Foreskin keratinocyte (primary cell): ENCODE measurements at places on chromosomes 11 and 22.

DNA sequence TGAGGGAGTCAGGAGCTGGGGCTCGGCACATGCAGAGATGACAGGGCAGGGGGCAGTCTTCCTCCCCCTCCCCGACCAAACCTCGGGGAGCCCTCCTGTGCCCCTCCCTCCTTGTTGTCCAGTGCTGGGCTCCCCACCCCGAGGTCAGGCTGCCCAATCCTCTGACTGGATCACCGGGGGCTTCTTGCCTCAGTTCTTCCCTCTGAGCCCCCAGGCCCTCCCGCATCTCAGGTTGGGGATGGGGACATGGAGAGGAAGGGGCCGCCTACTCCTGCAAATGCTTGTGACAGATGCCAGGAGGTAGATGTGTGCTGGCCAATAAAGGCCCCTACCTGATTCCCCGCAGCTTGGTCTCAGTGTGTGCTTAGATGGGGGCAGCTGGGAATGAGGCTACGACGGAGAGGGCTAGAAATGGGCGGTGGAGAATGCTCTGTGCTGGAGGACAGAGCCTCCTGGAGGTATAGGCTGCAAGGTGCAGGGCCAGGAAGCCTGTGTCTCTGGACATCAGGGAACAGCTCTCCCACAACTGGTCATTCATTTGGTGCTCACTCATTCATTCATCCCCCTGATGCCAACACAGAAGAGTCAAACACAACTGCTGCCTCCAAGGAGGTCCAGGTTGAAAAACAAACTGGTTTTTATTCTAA, 8.4 kb downstream of the RHBDD3 start:
- no peak for DNase-seq

DNA sequence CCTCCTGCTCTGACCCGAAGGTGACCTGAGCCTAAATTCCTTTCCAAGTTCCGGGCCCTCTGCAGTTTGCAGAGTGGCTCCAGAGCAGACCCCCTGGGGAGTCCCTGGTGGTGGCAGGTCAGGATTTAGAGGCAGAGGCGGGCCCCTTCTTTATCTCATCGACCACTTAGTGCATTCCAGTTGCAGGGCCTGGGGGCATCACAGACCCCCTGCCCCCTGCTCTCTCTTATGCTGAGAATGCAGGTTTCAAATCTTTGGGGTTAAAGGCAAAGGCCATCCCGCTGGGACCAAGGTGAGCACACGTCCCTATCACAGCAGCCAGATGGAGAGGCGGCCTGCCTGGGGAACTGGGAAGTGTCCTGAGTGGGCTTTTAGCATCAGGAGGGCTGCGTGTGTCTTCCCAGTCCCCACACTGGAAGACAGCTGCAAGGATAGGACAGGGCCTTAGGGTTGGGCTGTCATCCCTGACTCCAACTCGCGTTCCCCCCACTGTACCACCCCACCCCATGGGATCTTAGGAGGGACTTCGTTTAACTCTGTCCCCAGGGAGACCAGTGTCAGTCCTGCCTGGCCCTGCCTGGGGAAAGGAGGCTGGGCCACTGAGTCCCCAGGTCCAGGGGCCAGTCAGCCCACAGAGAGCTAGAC, 11.3 kb downstream of the DERL3 start:
- DNase-seq, result no peak

DNA sequence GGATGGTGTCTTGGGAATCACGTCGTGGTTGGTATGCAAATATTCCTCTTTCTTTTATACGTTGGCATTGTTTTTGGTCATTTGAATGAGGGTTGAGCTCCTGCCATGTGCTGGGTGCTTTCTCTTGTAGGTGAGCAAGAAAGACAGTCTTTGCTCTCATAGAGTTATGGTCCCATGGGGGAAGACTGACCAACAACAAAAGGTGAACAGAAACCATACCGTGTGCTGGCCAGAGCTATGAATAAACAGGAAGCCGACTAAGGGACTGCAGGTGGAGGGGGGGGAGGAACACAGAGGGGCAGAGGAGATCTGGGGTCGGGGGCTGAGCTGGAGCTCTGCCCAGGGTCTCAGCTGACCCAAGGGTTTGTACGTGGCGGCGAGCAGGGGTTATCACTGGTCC, 245.3 kb downstream of the CTTN start:
- no peak for DNase-seq

GRCh38 chr22:24816806-24817205, 10.8 kb downstream of the SGSM1 start:
- no peak for DNase-seq

GRCh38 chr11:101987370-101987769, 59.9 kb upstream of the CFAP300 start:
- DNase-seq, result no peak

GRCh38 chr11:105100981-105101630, 38.5 kb downstream of the CARD18 start:
- DNase-seq, result no peak

GRCh38 chr22:24887260-24887659, 59.2 kb downstream of the LHFPL7 start:
- DNase-seq, result no peak

DNA sequence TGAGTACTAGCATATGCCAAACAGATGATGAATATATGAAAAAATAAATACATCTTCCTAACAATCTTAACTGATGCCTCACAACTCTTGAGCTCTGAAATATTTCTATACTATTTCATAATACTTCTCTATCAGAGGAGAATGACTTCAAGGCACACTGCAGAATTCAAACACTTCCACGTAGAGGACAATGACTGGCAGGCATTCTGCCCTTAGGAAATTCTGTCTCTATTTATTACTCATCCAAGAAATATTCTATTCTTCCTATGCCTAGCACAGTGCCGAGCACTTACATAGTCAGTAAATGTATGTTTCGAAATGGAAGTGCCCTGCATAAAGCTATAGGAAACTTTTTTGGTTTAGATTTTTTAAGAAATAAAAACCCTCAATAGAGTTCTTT, 809.1 kb downstream of the DLG2 start:
- peak; percentile 72 for DNase-seq

- no peak for DNase-seq
Observed at GRCh38 chr11:123588117-123588863, 66.1 kb downstream of the SCN3B start.

DNA sequence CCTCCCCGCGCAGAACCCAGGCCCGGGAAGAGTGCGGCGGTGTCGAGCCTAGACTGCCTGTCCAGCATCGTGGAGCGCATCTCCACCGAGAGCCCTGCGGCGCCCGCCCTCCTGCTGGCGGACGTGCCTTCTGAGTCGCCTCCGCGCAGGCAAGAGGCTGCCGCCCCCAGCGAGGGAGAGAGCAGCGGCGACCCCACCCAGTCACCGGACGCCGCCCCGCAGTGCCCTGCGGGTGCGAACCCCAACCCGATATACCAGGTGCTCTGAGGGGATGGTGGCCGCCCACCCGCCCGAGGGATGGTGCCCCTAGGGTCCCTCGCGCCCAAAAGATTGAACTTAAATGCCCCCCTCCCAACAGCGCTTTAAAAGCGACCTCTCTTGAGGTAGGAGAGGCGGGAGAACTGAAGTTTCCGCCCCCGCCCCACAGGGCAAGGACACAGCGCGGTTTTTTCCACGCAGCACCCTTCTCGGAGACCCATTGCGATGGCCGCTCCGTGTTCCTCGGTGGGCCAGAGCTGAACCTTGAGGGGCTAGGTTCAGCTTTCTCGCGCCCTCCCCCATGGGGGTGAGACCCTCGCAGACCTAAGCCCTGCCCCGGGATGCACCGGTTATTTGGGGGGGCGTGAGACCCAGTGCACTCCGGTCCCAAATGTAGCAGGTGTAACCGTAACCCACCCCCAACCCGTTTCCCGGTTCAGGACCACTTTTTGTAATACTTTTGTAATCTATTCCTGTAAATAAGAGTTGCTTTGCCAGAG, 2.0 kb downstream of the MYOD1 start:
- no peak for DNase-seq

DNA sequence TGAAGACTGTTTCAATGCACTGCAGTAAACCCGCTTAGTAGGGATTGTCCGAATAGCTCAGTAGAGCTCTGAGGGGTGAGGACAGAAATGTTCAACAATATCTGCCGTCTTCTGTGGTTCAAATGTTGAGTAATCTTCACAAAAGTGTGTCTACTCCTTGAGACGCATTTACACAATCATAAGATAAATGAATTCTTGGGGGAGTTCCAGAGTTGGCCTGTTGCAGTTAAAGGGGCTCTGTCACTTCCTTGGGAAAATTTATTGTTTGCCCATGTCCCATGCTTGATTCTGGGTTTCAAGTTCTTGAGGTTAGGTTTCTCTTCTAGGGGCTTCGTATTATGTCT, 614 bp downstream of the ANO3 start:
- DNase-seq, result no peak

DNA sequence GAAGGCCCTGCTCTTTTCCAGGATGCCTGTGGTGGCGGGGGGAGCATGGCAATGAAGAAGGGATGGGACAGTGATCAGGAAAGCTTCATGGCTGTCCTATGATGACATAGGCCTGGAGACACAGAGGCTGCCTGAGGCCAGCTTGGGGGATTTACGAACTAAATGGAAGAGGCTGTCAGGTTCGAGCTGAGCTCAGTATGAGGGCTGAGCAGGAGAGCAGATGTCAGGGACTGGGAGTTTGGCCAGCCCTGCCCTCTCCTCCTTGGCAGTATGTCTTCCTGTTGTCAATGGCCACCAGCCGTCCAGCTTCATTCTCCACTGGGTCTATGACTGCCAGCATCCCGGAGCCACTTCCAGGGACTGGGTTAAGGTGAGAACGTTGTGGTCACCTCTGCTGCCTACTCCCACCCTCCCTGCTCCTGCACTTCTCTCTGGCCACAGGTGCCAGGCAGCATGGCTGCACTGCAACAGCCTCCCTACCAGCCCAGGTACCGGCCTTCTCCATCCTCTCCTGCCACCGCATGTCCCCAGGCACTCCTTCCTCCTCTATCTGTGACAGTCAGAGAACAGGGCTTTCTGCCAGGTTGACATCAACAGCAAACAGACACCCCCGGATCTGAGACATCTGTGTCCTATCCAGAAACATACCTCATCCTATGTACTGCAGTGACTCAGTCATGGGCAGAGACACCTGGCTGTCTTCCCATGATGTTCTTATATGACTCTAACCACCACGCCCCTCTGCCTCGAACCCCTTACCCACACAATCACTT, 75.1 kb downstream of the KIRREL3 start:
- DNase-seq, result peak; percentile 55

DNA sequence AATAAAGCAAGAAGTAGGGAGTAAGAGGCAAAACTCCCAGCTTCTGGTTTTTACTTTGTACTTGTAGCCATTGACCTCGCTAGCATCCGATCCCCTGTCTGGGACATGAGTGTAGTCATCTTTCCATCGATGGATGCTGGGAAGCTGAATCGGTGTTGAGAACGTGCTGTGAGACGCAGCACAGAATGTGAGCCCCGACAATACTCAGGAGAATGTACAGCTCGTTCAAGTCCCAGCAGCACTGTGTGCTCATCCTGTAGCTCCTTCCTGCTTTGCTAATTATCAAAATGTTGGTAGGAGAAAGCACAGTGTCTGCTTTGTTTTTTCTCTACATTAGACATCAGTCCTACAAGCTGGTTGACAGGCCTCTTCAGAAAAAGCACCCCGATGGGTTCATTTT, 56.6 kb downstream of the JAM3 start:
- no peak for DNase-seq

DNA sequence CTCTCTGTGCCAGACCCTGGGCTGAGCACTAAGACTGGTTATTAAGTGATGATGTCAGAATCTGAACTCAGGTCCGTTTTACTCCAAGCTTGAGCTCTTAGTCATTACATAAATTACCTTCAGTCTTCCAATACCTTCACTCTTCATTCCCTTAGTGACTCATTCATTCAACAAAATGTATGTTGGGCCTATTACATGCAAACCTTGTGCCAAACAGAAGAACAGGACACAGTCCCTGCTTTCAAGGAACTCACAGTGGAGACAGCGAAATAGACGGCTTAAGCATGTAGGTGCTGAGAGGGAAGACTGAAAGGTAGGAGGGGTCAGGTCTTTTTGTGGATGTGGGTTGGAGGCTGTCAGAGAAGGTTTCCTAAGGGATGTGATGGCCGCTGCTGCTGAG, 3.3 kb downstream of the KCTD14 start:
- peak; percentile 80 for DNase-seq

GRCh38 chr11:35227576-35228327, 88.8 kb downstream of the CD44 start:
- no peak for DNase-seq

DNA sequence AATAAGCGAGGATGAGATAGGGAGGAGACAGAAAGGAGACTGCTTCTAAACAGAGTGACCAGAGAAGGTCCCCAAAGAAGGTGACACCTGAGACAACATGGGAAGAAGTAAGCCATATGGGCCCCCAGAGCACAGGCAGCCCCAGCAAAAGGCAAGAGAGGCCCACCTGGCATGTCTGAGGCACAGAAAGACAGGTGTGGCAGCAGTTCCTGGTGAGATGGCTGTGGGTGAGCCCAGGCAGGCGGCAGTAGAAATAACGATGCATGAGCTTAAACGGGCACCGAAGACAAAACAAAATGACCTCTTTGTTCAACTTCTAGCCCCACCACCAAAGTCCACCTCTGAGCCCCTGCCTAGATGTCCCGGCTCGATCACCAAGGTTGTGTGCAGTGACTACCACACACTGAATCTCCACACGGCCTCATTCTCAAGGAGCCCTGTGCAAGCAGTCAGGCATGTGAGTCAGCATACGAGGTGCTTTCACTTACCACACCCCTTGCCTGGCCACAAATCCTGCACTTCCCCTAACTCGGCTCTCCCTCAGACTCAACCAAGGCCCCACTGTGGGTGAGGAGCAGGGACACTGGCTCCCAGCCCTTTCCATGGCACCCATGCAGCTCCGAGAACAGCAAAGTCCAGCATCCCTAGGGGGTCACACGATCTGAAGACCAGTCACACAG, 77.6 kb downstream of the PACSIN2 start:
- DNase-seq, result peak; percentile 74

DNA sequence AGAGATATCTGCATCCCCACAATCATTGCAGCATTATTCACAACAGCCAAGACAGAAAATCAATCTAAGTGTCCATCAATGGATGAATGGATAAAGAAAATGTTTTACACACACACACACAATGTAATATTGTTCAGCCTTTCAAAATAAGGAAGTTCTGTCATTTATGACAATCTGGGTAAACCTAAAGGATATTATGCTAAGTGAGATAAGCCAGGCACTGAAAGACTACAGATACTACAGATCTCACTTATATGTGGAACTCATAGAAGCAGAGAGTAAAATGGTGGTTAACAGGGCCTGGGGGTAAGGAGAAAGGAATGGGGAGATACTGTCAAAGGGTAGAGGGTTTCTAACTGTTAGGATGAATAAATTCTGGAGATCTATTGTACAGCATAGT, 36.0 kb upstream of the EED start:
- DNase-seq, result no peak

- no peak for DNase-seq
Observed at GRCh38 chr22:27378311-27378800, 423.2 kb downstream of the MN1 start.

GRCh38 chr22:20128902-20129746, 2.5 kb upstream of the ZDHHC8 start:
- DNase-seq, result no peak
